T-cell (primary cell): ENCODE measurements at places on chromosomes 2 and 18.

DNA sequence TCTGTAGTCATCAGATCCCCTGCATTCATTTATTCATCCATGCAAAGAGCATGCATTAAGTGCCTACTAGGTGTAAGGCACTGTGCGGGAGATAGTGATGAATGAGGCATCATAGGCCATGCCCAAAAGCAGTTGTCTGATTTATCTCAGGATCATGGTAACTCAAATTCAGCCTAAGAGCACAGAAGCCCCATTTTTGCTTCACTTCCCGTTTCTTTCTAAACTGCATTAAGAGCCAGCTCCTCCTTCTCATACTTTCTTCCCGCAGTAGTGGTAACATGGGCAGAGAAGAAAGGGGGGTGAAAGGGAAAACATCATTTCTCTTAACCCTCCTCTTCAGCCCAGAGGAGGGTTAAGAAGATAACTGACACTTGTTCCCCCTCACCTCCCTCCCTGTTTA is 2.9 kb downstream of the GPR45 start:
- DNase-seq, result no peak

- DNase-seq, result no peak
Measured at GRCh38 chr2:234691214-234691575, 194.3 kb upstream of the ARL4C start.

DNA sequence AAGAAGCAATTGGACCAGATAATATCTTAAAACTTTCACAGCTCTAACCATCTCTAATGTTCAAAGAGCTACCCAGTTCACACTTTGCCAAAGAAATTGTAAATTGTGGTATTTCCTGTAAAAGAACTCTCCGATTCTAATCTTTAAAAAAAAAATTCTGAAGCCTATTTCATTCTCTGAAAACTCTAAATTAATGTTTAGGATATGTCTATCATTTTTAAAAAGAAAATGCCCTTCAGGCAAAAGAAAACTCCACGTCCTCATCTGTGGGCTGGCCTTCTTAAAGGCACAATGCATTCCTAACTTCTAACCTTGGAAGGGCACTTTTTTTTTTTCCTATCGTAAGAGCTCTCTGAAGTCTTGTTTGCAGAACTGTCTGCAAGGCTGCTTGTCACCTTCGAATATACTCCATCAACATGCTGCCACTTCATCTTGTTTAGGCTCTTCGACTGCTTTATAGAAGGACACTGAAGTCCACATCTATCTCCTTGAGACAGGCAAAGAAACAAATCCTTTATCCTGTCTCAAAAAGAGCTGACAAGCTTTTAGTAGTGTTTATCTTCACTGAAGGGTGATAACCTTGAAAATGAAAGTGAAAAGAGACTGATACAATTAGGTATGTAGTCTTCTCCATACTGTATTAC is 124.3 kb upstream of the SLC39A10 start:
- DNase-seq, result no peak

GRCh38 chr18:1463981-1464380 is 559.3 kb downstream of the ADCYAP1 start:
- DNase-seq, result no peak

DNA sequence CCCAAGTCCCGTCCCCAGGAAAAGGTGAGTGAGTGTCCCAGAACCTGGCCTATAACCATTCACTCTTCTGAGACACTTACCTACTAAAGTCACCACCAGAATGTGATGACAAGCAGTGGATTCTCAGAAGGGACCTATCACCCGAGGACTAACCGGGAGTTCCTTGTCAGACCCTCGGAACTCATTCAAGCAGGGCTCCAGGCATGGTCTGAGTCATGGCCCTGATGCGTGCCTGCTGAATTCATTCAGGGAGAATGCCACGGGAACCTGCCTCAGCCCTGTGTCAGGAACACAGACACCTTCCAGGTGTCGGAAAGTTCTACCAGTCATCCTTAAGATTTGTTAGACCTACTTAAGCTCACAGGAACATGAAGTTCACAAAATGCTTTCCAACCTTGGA is 29.8 kb downstream of the ALPK2 start:
- DNase-seq, result no peak
